Ureter (tissue), 1 donor: ENCODE measurements at places on chromosomes 16 and 17. TPM values are rescaled to one million over a fixed set of nuclear protein-coding genes. Genes with fewer than 3 reads are reported as not detected.

DNA sequence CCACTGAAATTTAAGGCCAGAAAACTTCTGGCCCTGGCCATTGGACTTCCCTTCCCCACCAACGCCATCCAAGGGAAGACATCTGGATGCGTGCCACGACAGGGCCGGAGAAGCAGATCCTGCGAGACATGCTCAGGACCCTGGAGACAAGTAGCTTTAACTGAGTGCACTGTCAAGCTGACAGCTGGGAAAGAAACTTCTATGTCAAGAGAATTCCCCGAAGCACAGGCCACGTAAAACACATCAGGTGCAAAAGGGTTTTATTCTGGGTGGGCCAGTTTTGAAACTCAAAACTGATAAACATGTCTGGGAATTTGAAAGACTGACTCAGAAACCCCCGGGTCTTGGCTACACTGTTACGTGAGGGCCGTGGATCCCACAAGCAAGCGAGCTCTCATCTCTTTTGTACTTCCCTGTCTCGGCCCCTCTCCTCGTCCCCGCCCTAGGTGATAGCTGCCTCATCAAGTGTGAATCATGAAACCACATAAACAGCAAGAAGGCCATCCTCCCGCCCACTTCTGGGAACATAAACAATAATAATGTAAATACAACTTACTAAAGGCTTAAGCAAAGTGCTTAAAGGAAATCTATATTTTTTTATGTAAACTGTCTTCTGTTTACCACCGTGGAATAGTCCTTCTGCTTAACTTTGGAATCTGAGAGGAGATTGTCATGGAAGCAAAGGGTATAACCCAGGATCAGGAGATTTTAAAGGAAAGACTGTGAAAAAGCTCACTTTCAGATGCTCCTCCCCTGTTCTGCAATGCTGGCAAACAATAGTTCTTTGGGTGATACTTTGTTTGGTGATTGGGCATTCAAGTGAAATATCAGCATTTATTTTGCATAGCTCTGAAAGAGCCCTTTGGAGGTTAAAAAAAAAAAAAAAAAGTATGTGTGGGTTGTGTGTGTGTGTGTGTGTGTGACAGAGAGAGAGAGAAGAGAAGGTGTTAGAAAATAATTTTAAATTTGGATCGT, 406.0 kb upstream of the MAF start:
- no peak for DNase-seq

DNA sequence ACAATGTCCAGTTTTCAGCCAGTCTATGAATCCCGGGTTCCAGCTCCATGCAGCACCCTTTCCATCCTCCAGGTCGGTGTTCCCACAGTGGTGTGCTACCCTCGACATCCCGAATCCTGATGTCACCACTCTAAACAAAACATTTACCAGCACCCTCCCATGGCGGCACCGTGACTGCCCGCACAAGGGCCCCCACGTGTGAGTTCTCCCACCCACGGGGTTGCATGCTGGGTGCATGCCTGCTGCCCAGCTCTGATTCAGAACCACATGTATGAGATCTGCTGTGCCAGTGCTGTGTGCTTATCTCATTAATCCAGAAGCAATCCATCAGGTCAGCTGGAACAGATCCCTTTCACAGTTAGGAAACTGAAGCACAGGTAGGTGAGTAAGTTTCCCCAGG, 57.4 kb downstream of the C16orf78 start:
- no peak for DNase-seq

The CD7 gene
- 3.4 TPM for total RNA-seq

DNA sequence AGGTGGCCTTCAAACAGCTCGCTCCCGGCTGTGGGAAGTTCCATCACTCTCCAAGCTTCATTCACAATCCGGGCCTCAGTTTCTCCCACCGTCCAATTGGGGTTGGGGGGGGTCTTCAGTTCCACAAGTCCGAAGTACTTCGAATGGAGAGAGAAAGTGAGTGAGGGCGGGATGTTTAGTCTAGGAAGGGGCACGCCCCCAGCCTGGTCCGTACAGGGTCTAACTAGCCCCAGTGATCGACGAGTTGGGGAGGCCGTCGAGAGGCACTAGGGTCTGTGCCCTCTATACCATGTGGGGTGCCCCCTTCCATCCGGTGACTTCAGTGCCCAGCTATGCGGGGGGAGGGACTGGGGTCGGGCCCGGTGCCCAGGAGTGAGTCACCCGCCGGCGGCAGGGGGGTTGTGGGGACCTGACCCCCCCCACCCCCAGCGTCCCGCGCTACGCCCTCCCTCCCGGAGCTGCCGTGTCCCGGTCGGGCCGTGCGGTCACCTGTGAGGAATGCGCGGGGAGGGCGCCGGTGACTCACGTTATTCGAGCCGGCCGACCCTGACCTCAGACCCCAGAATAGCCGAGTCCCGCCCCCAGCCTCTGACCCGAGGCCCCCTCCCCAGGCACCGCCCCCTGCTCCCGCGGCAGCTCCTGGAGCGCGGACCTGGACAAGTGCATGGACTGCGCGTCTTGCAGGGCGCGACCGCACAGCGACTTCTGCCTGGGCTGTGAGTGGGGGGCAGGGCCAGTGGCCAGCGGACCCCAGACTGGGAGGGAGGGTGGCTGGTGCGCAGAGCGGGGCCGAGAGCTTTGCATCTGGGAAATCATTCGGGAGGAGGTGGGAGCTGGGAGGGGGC, 658 bp downstream of the TNFRSF12A start:
- DNase-seq, result peak; percentile 88

The CRYBA1 gene
- total RNA-seq, result not detected

DNA sequence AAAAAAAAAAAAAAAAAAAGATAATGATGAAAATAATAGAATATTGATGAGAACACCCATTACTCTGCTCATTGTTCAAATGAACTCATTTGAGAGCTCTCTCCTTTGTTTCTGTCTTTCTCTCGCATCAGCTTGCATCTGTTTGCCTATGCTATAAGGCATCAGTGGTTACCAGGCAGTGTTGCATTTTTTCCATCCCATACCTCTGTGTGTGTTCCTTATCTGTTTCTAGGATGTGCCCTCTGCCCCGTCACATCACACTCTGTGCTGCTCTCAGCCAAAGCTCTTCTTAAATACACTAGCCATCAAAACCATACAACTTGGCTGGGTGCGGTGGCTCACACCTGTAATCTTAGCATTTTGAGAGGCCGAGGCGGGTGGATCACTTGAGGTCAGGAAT, 568.2 kb downstream of the WWOX start:
- no peak for DNase-seq

DNA sequence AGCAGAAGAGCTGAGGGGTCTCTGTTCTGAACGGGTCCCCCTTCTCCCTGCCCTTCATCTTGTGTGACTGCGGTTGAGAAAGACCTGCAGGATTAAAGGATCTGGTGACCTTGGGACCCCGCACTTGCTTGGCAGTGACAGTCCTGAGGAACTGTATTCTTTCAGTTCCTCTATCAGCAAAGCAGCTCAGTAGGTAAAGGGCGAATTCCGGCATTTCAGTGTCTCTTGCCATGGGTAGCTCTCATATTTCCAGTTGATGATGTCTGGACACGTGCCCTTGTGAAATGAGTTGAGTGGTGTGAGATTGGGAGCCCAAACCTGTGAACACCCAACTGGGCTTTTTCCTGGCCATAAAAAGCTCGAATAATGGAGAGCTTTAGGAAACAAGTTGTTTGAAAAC, 135.7 kb downstream of the PRKCA start:
- DNase-seq, result no peak

The TBX2 gene
- 266 TPM for total RNA-seq

GRCh38 chr17:69460963-69461922, 46.7 kb downstream of the MAP2K6 start:
- no peak for DNase-seq

DNA sequence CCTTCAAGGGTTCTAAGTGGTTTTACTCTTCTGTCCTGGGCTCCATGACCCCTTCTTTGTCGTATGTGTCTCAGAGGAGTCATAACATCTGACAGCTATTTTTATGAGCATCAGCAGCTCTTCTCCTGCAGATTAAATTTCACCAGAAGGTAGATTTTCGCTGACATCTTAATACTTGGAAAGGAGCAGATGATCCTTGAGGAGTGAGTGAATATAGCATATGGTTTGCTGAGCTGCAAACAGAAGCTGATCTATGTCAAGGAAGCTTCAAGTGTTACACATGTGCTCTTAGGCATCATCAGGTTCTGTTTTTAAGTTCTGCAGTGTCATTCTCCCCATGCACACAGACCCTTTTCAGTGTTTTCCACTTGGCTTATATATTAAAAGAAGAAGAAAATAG, 49.2 kb upstream of the MYH2 start:
- DNase-seq, result no peak

The OTOP2 gene
- total RNA-seq, result not detected

- DNase-seq, result no peak
Observed at GRCh38 chr16:49709057-49709456, 146.9 kb downstream of the ZNF423 start.

GRCh38 chr17:21358682-21359482, 17.3 kb upstream of the KCNJ12 start:
- DNase-seq, result no peak

The KRT33A gene
- total RNA-seq, result not detected

DNA sequence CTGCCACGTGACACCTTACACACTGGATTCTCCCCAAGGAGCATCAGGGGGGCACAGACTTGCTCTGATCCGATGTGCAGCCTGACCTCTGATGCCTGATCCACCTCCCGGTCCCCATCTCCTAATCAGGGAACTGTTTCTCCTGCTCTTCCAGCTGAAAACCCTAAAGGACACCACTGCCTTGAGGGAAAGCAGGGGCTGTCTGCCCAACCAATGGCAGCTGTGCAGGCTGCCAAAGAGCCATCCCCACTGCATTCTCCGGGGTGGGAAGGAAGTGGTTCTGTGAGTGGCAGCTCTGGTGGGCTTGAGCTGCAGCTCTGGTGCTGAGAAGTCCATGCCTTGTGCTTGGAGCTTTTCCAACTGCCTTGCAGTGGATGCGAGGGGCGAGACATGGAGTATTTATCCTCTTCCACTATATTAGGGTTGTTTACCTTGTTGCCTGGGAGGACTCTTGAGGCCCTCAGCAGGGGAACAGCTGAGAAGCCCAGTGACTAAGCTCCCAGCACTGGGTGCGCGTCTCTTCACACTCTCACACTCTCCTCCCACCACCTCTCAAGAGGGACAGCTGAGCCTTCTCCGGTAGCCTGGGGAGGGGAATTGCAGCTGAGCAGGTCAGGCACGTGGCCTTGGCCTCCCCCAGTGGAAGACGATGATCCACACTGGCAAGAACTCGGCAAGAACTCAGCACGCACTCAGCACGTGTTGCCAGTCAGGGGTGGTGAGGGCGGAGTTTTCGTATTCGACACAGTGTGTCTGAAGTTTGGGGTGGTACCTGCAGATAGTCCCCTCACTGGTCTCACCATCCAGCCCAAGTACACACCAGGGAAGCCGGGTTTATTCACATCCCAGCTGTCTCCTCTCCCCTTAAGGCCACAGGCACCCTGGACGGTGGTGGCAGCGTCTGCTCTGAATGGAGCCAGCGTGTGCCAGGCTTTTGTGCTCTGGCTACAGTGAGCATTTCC, 21.1 kb upstream of the SPATA32 start:
- peak; percentile 48 for DNase-seq
